ENCODE measurements at places on chromosomes 3 and 15.

DNA sequence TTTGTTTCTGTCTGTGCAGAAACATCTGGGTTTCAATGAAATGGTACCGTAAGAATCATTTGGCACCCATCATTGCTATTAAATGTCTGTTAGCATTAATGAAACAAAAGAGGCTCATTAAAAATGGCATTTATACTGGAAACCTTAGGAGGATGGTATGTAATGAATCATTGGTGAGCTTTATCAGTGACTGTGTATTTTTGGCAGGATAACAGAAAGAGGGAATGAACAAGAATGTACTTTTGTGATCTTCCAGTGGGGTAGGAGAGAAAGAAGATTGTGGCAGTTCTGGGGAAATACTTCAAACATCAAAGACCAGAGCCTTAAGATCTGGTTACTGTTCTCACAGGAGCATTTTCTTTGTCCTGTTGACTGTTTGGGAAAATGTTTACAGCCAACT lies 4.7 kb upstream of the DCBLD2 start:
- no peak for ATAC-seq

GRCh38 chr15:101100118-101100517 lies 151.7 kb downstream of the CHSY1 start:
- no peak for ATAC-seq

GRCh38 chr15:40466426-40467260 lies 4.1 kb upstream of the CHST14 start:
- ATAC-seq, result no peak

DNA sequence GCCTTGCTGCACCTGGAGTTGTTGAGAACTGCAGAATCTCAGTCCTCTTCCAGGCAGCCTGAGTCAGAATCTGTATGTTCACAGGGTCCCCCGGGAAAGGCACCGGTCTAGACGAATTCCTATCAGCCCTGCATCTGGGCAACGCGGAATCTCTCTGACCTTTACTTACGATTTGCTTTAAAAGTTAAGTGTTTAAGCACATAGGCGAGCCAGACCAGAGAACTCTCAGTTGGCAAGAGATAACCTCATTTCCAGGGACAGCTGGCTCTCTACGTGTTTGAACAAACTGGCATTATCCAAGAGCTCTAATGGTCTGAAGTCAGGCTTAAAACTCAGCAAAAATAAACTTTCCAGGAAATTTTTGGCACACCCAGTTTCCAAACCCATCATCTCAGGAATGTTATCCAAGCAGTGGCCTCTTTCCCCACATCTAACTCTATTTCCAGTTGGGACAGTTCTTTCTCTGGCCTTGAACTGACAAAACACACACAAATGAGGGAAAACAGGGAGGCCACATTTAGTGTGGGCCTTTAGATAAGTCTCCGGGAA lies 53.4 kb downstream of the HES1 start:
- ATAC-seq, result no peak

GRCh38 chr15:40372981-40373380 lies 9.5 kb upstream of the KNSTRN start:
- no peak for ATAC-seq

GRCh38 chr3:79490165-79491028 lies 277.4 kb downstream of the ROBO1 start:
- ATAC-seq, result no peak

- ATAC-seq, result no peak
Observed at GRCh38 chr3:64291956-64292355, 66.7 kb upstream of the PRICKLE2 start.

DNA sequence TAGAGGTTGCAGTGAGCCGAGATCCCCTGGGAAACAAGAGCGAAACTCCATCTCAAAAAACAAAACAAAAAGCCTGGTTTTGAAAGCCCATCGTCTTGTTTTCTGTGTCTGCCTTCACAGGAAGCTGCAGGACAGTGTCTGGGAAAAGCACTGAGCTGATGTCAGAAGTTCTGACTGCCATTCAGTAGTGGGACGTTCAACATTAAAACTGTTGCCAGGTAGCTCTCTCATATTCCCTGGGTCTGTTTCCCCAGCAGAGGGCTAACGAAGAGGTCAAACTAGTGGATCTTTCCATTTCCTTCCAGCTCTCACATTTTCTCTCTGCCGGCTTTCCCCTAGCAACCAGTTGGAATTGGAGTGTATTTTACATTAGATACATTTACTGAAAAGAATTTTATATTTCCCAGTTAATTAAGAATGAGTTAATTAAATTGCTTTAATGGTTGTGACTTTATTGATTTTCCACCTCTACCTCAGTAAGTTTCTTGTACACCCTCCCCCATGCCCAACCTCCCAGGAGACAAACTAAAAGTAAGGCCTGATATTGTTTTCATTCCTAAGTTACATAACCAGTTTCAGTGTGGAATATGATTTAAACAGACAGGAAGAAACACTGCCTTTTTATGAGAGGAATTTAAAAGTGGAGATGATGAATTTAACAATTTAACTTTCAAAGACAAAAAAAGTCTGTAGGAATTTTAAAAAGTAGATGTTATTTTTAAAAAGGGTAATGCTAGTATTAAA lies 29.9 kb downstream of the RCN2 start:
- no peak for ATAC-seq

GRCh38 chr3:135771760-135772159 lies 193.8 kb upstream of the PPP2R3A start:
- no peak for ATAC-seq
